ENCODE measurements at places on chromosomes 2 and 18.

DNA sequence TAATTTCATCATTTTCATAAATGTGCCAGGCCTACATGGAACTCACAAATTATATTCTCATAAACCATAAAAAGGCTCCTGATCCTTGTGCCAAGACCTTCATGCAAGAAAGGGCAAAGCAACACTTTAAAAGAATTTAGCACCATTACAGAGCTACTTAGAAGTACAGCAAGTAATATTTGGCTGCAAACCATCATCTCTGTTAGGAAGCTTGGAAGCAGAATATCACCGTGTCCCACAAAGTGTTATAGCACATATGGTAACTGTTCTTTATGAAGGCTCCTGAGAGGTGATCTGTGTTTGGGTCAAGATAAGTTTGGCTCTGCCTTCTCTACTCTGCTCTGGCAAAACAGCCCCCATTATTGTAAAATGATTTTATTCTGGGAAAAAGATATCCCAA is 59.7 kb upstream of the KCNJ3 start:
- no peak for DNase-seq

DNA sequence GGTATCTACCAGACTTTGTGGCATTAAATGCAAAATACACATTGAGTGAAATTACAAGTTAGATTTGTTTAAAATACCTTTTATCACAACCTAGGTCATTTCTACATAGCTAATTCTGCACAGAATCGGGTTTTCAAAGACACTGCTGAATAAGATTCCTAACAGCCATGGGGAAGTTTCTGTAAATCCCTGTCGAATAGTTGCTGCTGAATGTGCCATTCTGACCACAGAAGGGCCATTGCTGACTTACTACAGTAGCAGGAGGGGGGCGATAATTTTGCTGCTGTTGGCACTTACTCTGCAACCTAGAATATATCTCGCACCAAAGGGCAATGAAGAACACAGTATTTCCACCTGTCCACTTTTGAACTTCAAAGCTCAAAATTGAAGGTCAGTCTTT is 232.8 kb downstream of the TCF4 start:
- DNase-seq: no peak

GRCh38 chr18:59851784-59852399 is 47.9 kb upstream of the PMAIP1 start:
- DNase-seq: no peak

DNA sequence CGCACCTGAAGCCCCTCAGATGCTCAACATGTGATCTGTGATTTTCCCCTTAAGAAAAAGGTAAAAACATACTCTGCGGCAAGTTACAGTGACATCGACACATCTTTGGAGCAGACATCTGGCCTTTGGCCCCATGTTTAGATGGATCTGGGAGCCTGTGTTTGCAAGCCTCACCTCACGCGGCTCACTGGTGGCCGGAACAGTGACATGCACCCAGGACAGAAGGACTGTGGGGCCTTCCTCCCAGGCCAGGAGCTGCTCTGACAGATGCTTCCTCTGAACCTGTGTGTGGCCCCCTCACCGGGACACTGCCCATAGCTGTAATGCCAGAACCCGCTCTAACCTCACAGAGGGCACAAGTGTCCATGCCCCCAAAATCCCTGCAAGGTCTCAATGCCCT is 13.1 kb downstream of the PASK start:
- no peak for DNase-seq

- no peak for DNase-seq
These were observed 266.0 kb upstream of the FSIP2 start for GRCh38 chr2:185472574-185472973.

DNA sequence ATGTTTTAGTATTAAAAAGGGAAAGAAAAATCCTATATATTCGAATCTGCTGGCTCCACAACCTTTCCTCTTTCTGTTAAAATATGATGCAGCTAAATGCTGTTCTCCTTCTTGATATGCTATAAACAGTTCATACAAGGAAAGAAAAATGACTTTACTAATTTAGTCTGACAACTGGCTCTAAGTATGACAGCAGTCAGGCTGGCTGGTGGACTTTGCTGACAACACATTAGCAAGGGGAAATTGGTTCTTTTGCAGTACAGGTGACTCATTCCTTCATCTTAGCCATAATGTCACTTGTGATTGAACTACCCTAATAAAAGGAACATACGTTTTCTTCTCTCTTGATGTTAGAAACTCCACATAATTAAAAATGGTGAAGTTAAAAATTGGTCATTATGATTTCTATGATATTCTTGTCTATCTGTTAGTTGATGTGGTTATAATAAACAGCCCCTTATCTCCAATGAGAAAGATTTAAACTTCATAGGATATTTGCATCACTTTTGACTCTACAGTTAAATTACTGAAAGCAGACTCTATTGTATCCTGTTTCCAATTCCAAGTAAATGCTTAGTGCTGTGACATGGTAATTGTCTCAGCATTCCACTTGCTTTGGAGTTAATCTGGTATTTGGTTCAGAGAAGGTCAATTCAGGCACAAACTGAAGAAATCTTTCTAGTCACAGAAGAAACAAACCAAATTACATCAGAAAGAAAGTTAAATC is 315.3 kb upstream of the GULP1 start:
- DNase-seq: no peak

- no peak for DNase-seq
These were observed 77.8 kb downstream of the FAM161A start for GRCh38 chr2:61775956-61776570.

- DNase-seq: no peak
These were observed 205.5 kb downstream of the UBE2E3 start for GRCh38 chr2:181185948-181186347.

- no peak for DNase-seq
These were observed 316.5 kb downstream of the EN1 start for GRCh38 chr2:118530976-118531375.

DNA sequence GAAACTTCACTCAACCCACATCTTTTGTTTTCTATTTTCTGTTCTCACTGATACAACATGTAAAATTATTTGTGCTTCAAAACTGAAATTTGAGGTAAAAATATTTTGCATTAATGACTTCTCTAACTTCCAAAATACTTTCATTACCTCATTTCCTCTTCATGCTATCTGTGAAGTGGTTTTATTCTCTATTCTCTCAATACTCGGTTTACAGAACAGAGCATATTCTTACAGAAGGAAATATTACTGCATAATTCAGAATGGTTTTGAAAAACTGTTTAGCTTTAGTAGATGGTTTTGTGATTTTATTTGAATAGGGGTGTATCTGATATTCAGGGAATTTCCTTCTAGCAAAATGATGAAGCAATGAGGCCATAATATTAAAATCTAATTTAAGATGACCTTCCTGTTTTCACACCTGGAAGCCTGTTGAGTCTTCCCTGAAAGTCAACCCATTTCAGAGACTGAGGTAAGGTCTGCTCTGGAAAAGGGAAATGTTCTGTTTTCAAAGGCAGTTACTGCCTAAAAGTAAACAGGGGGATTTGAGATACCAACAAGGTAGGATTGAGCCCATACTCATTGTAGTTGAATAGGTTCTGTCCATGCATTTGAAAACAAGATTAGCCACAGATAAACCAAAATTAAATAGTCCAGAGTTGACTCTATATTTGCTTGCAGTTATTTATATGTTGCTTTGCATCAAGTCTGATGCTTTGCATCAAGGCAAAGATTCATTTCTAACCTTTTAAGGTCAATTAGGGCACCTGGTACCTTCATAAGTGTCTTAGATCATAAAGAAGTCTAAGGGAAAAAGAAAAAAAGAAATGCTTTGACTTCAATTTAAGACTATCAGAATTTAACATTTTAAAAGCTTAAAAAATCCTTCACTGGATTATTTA is 50.8 kb upstream of the PEX13 start:
- DNase-seq: no peak
